Activated CD4-positive, alpha-beta T cell treated with anti-CD3 and anti-CD28 coated beads, Interleukin-2, amount 10 ng/mL, durations not matched to agents 7 days and 5 days (primary cell): ENCODE measurements at places on chromosomes 6 and 20.

DNA sequence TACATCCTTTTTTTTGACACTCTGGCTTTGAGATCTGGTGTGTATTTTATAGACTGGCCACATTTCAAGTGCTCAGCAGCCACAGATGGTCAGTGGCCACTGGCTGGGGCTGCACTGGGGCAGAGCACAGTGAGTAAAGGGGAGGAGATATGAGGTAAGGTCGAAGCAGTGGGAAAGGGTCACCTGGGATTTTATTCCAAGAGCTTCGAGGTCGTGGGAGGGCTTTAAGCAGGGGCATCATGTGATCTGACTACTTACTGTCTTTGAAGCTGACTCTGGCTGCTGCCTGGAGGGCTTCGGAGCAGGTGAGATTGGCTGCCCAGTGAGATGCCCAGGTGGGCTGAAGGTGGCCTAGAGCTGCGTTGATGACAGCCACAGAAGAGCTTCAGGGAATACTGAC is 6.7 kb downstream of the C20orf203 start:
- no peak for DNase-seq

GRCh38 chr6:71345476-71346333 is 57.1 kb downstream of the OGFRL1 start:
- no peak for DNase-seq

GRCh38 chr20:23391707-23392310 is 29.5 kb downstream of the NAPB start:
- no peak for DNase-seq

- no peak for DNase-seq
These were observed 35.5 kb downstream of the WRNIP1 start for GRCh38 chr6:2800552-2801316.

GRCh38 chr6:25232479-25232878 is 46.7 kb upstream of the CARMIL1 start:
- no peak for DNase-seq

DNA sequence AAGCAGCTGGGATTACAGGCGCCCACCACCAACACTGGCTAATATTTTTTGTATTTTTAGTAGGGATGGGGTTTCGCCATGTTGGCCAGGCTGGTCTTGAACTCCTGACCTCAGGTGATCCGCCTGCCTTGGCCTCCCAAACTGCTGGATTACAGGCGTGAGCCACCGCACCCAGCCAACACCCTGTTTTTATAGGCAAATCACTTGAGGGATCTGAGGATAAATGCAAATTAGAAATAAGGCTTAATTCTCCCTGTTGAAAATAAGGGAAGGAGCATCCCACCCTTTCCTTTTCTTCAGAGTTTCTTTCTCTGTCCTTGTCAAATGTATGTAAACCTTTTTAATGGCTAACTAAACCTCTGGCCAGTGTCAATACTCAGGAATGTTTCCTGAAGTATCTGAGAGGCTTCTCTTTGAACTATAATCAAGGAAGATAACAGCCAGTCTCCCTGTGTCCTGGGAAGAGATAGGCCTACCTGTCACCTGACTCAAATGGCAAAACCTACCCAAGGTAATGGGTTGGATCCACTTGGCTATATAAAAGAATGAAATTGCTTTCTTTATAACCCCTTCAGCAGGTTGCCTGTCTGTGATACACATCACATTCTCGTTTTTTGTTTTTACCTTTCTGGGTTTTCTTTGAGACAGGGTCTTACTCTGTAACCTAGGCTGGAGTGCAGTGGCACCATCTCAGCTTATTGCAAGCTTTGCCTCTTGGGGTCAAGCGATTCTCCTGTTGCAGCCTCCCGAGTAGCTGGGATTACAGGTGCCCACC is 64.5 kb upstream of the TNFAIP3 start:
- no peak for DNase-seq

GRCh38 chr6:132063738-132064137 is 112.6 kb upstream of the CCN2 start:
- no peak for DNase-seq

DNA sequence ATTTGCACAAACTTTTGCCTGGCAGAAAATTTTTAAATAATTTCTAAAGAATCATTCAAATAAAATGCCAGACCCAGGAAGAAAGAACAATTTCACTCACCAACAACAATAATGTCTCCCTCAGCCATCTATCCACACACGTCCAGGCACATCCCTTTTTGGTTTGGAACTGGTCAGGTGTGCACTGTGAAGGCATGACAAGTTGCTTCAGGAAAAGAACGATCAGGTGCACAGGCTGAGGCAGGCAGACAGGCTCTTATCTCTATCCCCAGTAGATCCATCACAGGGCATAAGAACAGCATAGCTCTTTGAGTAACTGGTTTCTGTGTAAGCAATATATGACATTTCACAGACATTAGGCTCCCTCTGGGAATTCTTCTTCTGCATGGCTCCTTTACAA is 18.1 kb upstream of the NXT1 start:
- DNase-seq = no peak

GRCh38 chr6:148291876-148292275 is 50.8 kb upstream of the SASH1 start:
- DNase-seq = no peak

DNA sequence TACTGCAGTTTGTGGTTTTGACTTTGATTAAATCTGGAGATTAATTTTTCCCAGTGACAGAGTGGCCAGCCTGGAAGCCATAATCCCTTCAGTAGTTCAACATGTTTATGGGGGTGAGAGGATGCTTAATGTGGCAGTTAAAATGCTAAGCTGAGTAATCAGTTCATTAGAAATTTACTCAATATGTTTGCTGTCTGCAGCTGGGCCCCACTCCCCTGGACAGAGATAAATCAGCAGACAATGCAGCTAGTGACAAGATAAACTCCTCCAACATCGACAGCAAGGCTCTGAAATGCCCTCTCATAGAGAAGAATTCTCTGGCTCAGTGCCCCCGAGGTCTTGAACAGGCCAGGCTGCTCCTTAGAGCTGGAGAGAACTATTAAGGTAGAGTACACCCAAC is 101.9 kb downstream of the LRFN2 start:
- no peak for DNase-seq

DNA sequence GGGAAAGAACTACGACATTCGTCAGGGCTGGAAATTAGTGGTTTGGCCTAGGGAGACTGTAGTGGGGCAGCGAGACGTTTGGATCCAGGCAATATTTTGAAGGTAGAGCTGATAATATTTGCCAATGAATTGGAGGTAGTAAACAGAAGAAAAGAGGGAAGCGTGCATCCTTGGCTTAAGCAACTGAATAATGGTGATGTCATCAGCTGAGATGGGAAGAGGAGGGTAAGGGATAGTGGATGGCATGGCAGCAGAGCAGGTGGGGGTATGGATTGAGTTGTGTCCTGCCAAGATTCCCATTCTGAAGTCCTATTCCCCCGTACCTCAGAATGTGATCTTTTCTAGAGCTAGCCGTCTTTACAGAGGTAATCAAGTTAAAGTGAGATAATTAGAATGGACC is 119.2 kb downstream of the PDE7B start:
- DNase-seq = no peak

- DNase-seq = no peak
These were observed 113.4 kb upstream of the MRPS10 start for GRCh38 chr6:42331019-42331418.

GRCh38 chr6:46201702-46202101 is 30.9 kb upstream of the ENPP5 start:
- DNase-seq = no peak

- DNase-seq = no peak
These were observed 555.5 kb upstream of the JARID2 start for GRCh38 chr6:14690120-14691056.

- DNase-seq = no peak
These were observed 50.1 kb downstream of the PHF3 start for GRCh38 chr6:63685446-63686379.

GRCh38 chr6:64737418-64737817 is 969.6 kb downstream of the EYS start:
- DNase-seq = no peak

DNA sequence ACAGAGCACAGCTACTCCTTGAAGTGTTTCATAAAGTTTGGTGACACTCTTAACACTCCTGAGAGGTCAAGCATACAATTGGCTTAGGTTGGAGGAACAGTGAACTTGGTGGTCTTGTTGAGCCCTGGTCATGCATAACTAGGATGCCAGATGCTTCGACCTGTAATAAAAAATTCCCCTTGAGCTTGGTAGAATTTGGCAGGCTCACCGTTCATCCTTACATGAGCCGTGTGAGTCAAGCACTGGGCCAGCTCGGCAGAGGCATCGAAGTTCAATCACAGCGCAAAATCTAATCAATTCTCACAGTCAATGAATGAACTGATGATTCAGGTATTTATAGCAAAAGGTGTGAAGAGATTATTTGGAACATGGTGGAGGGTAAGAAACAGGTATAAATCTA is 33.7 kb downstream of the CYP24A1 start:
- no peak for DNase-seq

GRCh38 chr6:126698732-126699240 is 358.9 kb downstream of the CENPW start:
- DNase-seq = no peak

DNA sequence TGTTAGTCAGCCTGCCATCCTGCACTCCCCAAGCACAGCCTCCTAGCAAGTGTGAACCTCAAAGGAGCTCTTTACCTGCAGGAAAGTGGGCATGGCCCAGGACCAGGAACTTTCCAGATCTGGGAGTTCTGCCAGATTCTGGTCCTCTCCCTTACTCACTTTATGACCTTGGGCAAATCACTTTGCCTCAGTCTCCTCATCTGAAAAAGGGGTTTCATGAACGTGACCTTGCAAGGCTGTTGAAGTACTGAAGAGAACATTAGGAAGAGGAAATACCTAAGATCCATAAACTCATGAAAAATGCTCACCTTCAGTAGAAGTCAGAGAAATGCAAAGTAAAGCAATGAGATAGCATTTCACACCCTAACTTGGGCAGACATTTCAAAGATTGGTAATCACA is 26.8 kb upstream of the DSN1 start:
- no peak for DNase-seq

DNA sequence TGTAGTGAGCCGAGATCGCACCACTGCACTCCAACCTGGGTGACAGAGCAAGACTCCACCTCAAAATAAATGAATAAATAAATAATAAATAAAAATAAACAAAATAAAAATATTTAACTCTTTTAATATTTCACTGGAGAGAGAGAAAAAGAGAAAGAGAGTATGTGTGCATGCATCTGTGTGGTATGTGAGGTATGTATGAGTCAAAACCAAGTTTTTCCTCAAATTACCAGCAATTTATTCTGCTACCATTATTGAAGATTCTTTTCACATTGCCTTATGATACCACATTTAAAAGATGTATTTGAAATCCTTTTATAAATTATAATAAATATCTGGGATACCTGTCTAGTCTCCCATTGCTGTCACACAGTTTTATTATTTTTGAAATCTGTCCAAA is 122.1 kb downstream of the CD164 start:
- no peak for DNase-seq

GRCh38 chr20:32971703-32972161 is 32.5 kb downstream of the SUN5 start:
- DNase-seq = peak; percentile 49

GRCh38 chr6:90955246-90955645 is 368.4 kb upstream of the MAP3K7 start:
- DNase-seq = no peak

DNA sequence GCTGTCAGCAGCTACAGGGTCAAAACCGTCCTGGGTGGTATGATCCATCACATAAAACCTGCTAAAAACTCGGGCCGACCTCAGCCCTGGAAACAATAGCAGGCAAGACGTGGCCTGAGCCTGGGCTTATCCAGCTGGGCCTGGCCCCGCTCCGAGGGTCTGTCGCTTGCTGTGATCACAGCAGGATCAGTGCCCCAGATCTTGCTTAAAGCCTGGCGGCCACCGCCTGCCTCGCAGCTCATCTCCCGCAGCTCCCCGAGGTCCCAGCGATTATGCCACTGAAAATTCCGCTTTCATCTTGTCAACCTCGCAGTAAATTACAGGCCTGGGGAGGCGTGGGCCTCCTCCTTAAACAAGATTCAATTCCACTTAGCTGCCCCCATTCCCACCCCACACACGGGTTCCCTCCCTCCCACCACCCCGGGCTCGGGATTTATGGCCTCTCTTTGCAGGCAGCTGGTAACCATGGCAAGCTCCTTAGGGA is 40.1 kb downstream of the CDH22 start:
- no peak for DNase-seq

DNA sequence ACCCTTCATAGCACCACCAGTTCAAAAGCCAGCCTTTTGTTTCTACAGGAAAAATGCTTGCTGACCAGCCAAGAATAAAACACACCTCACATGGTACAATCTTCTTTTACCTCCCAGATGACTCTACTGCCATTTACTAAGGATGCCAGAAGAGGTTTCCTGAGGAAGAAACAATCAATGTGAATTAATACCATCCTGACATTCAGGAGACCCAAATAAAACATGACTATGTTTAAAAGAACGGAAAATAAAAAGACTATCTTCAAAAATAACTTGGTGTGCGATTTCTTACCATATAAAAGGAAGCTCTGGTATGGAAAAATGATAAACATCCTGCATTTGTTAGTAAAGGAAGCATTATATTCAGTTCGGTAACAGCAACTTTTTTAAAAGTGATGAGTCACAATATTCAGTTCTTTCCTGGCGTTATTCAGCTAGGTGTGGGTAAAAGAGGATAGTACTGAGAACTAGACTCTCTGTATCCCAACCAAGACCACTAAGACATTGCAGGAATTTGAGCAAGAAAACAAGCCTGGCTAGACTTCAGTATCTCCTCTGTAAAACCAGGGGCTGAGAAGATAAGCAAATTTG is 16.3 kb downstream of the COL21A1 start:
- DNase-seq = no peak

GRCh38 chr6:81708113-81708699 is 44.3 kb downstream of the TENT5A start:
- DNase-seq = no peak

- DNase-seq = no peak
These were observed 71.5 kb upstream of the IFNGR1 start for GRCh38 chr6:137290601-137291261.

GRCh38 chr6:68400396-68400795 is 234.7 kb upstream of the ADGRB3 start:
- no peak for DNase-seq

DNA sequence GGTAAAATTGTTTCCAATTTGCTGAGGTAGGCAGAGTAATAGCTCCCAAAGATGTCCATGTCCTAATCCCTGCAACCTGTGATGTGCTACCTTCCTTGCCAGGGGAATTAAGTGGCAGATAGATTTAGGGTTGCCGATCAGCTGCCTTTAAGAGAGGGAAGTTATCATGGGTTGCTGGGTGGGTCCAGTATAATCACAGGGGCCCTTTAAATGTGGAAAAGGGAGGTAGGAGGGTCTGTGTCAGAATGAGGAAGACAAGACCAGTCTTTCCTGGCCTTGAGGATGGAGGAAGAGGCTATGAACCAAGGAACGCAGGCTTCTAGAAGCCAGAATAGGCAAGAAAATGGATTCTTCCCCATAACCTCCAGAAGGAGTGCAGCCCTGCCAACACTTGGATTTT is 50.7 kb downstream of the CTCFL start:
- no peak for DNase-seq

GRCh38 chr6:89989742-89990141 is 95.5 kb downstream of the GJA10 start:
- no peak for DNase-seq

DNA sequence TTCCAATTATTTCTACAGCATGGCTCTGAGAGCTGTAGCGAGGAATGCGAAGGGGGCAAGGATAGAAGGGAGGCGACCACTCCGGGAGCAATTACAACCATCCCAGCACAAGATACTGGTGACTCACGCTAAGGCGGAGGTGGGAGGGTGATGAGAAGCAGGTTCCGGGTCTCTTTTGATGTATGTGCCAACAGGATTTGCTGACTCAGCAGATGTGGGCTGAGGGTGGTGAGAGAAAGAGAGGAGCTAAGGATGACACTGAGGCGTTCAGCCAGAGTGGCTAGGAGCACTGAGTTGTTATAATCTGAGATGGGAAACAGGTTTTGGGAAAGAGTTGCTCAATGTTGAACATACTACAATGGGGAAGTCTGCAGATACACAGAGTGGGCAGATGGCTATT is 9.3 kb upstream of the TXNDC5 start:
- DNase-seq = no peak
